Body of pancreas (tissue), 4 donors: ENCODE measurements at places on chromosomes 16 and 17.
A peak's percentile ranks its signal among the peaks of the same experiment; 100 is the strongest.

- DNase-seq: no peak
- no peaks in the 10 kb centered on the region for H3K4me1 ChIP-seq
- H3K27me3 ChIP-seq: no peaks in the 10 kb centered on the region
- no peak overlapping the region for H3K27ac ChIP-seq
- H3K36me3 ChIP-seq: no peaks in the 10 kb centered on the region
Observed at GRCh38 chr17:11304568-11304967, 63.6 kb downstream of the SHISA6 start.

- H3K4me3 ChIP-seq: no peak overlapping the region
- no peaks in the 10 kb centered on the region for H3K36me3 ChIP-seq
- peaks cover 17% of the 10 kb centered on the region for H3K4me1 ChIP-seq
- DNase-seq: no peak
Observed at GRCh38 chr16:85327731-85328675, 215.7 kb upstream of the CIBAR2 start.

- DNase-seq: no peak
- no peak overlapping the region for H3K4me3 ChIP-seq
- no peaks in the 10 kb centered on the region for H3K27me3 ChIP-seq
- H3K4me1 ChIP-seq: no peaks in the 10 kb centered on the region
- no peaks in the 10 kb centered on the region for H3K36me3 ChIP-seq
Observed at GRCh38 chr17:51651513-51652298, 391.4 kb downstream of the UTP18 start.

DNA sequence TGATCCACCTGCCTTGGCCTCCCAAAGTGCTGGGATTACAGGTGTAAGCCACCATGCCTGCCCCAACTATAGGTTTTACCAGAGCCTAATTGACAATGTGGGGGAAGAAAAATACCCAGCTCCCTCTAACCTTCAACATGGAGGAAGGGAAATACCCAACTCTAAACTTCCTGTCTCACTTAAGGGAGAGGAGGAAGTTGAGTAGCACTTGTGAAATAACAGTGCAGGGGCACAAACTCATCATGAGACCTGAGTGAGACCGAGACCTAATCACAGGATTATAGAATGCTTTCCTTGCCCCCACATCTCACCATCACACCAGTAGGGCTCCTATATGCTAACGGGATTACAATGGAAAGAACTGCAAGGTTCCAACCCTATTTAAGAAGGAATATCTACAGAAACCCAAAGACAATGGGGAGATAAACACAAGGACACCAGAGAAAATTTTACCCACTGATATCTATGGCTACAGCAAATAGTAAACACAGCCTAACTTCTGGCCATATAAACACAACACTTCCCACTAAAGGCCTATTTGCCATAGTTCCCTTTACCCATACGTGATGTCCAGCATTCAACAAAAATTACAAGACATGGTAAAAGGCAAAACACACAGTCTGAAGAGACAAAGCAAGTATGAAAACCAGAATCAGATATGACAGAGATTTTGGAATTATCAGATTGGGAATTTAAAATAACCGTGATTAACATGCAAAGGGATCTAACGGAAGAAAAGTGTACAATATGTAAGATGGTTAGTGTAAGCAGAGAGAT lies 26.9 kb downstream of the OR3A1 start:
- H3K36me3 ChIP-seq: no peaks in the 10 kb centered on the region
- no peak overlapping the region for H3K4me3 ChIP-seq
- H3K27me3 ChIP-seq: no peaks in the 10 kb centered on the region
- no peak overlapping the region for H3K27ac ChIP-seq

DNA sequence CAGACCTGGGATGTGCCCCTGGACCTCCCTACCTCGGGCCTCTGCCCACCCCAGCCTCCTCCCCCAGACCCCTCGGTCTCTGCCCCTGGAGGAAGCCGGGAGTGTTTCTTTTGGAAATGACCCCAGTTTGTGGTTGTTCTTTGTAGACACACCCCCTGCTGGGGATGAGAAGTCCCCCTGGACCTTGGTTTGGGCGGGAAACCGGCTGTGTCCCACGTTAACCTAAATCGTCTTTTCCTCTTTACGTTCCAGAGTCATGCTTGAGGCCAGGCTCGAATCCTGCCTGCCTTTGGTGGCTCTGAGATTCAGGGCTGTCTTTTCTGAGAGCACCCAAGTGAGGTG lies 116.6 kb downstream of the METRNL start:
- no peaks in the 10 kb centered on the region for H3K4me1 ChIP-seq
- peak; percentile 4 for DNase-seq
- H3K27me3 ChIP-seq: no peaks in the 10 kb centered on the region
- no peak overlapping the region for H3K27ac ChIP-seq

GRCh38 chr16:58187092-58187491 lies 10.8 kb downstream of the CSNK2A2 start:
- peaks cover 4% of the 10 kb centered on the region for H3K36me3 ChIP-seq
- H3K27ac ChIP-seq: no peak overlapping the region
- no peaks in the 10 kb centered on the region for H3K27me3 ChIP-seq
- H3K4me1 ChIP-seq: no peaks in the 10 kb centered on the region
- DNase-seq: no peak

DNA sequence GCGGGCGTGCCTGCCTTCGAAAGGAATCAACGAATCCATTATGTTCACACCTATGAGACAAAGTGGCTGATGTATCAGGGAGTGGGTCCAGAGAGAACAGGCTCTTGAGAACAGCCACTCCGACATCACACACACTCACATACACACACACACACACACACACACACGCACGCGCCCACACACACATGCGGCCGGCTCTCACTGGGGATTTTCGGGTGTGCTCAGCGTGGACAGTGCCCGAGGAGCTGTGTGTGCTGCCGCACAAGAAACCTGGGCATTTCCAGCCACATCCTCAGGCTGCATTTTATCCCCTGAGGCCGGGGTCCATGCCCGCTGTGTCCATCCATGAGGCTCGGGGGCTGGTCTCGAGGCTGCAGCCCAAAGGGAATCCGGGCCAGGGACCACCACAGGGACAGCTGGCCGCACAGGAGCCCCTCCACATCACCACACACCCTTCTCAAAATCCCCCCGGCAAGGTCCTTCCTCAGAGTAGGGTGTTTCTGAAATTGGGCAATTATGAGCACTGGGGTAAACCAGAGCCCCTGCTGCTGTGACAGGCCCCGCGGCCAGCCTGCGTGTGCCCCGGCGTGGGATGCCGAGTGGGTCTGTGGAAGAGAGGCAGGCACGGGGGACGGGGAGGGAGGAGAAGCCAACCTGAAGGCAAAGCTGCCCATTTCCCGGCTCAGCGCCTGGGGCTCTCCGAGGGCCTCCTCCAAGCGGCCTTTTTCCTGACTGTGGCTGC lies 24.8 kb downstream of the MRM3 start:
- no peak overlapping the region for H3K27ac ChIP-seq
- DNase-seq: no peak
- H3K4me3 ChIP-seq: no peak overlapping the region
- H3K27me3 ChIP-seq: no peaks in the 10 kb centered on the region
- peaks cover 28% of the 10 kb centered on the region for H3K4me1 ChIP-seq

GRCh38 chr17:58960068-58960467 lies 146.6 kb downstream of the TRIM37 start:
- H3K27ac ChIP-seq: no peak overlapping the region
- DNase-seq: peak; percentile 28
- no peak overlapping the region for H3K4me3 ChIP-seq
- H3K4me1 ChIP-seq: peaks cover 6% of the 10 kb centered on the region

DNA sequence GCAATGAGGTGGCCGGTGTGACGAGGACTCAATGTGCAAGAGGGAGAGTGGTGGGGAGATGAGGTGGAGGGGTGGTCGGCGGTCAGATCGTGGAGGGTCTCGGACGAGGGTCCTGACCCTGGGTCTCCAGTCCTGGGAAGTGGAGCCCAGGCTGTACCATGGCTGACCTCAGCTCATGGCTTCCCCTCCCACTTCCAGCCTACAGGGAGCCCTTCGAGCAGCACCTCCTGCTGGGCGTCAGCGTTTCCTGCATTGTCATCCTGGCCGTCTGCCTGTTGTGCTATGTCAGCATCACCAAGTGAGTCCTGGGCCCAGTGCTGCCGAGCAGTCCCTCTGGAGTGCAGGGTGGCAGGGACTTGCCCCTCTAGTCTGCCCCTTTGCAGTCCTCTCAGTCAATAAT lies 41.8 kb downstream of the IL4R start:
- H3K27me3 ChIP-seq: no peaks in the 10 kb centered on the region
- no peaks in the 10 kb centered on the region for H3K4me1 ChIP-seq
- peaks cover 24% of the 10 kb centered on the region for H3K36me3 ChIP-seq
- no peak overlapping the region for H3K27ac ChIP-seq

DNA sequence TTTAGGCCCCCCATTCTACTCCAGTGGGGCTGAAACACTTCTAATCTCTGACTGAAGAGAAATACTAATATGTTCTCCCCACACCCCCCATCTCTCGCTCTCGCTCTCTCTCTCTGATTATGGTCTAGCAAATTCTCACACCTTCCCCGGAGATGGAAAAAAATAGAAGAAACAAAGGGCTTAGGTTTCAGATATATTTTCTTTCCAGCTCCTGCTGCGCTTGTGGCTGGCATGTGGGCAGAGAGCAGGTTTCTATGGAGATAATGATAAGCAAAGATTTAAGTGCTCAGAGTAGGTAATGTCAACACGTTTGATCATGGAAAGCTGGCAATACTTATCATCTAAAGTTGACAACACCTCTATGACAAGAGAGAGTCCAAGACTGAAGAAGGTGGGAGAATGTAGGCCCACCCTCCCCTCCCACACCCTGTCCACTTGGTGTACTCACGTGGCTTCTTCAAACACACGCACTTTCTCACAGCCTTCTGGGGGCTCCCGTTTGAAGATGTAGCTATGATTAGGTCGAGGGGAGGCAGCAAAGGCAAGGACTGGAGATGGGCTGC lies 8.0 kb upstream of the SLC35B1 start:
- DNase-seq: no peak
- H3K4me1 ChIP-seq: peaks cover 33% of the 10 kb centered on the region
- H3K27ac ChIP-seq: peak overlapping the region; percentile 51
- H3K36me3 ChIP-seq: peaks cover 9% of the 10 kb centered on the region

DNA sequence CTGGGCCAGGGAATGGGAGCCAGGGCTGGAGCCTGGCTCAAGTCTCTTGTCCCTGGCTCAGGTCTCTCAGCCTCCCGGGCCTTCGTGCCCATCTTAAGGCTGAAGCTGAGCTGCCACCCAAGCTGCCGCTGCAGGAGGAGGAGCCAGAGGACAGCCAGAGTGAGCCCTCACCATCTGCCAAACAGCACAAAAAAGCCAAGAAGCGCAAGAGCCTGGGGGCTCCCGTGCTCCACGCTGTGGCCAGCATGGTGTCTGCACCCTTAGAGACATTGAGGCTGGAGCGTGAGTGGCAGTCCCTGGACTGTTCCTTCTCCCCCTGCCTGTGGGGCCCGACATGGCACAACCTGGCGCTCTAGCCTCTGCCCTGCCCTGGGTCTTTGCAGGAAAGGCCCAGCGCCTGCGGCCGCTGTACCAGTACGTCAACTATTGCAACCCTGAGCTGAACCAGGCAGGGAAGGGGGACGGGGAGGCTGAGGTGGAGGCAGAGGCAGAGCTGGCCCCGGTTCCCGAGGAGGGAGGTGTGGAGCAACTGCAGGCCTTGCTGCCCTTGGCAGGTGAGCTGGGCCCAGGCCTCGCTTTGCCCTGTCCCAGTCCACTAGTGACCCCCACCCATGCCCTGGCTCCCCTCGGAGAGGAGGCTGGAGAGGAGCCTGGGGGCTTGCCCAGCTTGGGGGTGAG lies 1.3 kb downstream of the C16orf86 start:
- peak overlapping the region; percentile 92 for H3K27ac ChIP-seq
- no peak overlapping the region for H3K4me3 ChIP-seq
- no peaks in the 10 kb centered on the region for H3K27me3 ChIP-seq
- H3K36me3 ChIP-seq: no peaks in the 10 kb centered on the region

- no peak overlapping the region for H3K4me3 ChIP-seq
- no peak overlapping the region for H3K27ac ChIP-seq
- no peaks in the 10 kb centered on the region for H3K27me3 ChIP-seq
- DNase-seq: peak; percentile 80
- H3K4me1 ChIP-seq: peaks cover 3% of the 10 kb centered on the region
- H3K36me3 ChIP-seq: no peaks in the 10 kb centered on the region
Observed at GRCh38 chr17:10646392-10646990, 10.6 kb downstream of the MYH3 start.

GRCh38 chr17:39921323-39921722 lies 2.9 kb upstream of the GSDMB start:
- no peaks in the 10 kb centered on the region for H3K27me3 ChIP-seq
- DNase-seq: no peak
- H3K27ac ChIP-seq: no peak overlapping the region
- peaks cover 17% of the 10 kb centered on the region for H3K4me1 ChIP-seq
- no peak overlapping the region for H3K4me3 ChIP-seq

GRCh38 chr16:27113341-27113841 lies 46.7 kb downstream of the C16orf82 start:
- no peak overlapping the region for H3K27ac ChIP-seq
- DNase-seq: no peak
- no peaks in the 10 kb centered on the region for H3K36me3 ChIP-seq
- H3K27me3 ChIP-seq: peaks cover 4% of the 10 kb centered on the region
- H3K4me1 ChIP-seq: peaks cover 8% of the 10 kb centered on the region

DNA sequence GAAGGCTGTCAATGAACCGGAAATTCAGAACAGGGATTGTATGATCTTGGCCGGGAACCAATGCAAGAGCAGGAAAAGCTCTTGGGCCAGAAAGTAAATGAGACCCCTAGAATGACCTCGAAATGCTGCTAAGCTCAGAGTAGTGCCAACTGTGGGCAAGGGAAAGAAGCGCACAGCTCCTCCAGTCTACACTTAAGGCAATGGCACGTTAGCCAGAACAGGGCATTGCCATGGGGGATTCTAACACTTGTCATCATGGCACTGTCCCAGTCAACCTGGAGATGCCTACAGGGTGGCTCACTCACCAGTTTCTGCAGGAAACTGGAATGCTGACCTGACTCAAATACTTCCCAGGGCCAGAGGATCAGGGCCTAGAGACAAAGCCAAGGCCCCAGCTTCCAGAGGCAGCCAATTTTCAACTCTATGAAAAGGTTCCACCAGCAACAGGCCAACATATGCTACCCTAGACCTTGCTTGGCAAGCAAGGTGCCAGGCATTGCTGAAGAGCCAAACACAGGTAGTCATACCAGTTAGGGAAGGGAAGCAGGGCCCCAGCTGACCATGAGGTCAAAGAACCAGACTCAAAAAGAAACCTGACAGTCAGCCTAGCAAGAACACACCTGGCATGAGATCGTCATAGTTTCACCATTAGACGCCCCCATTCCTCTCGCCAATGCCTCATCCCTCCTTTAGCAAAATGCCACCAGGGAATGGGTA lies 34.9 kb downstream of the ARHGAP17 start:
- no peaks in the 10 kb centered on the region for H3K36me3 ChIP-seq
- no peaks in the 10 kb centered on the region for H3K4me1 ChIP-seq
- no peak for DNase-seq

DNA sequence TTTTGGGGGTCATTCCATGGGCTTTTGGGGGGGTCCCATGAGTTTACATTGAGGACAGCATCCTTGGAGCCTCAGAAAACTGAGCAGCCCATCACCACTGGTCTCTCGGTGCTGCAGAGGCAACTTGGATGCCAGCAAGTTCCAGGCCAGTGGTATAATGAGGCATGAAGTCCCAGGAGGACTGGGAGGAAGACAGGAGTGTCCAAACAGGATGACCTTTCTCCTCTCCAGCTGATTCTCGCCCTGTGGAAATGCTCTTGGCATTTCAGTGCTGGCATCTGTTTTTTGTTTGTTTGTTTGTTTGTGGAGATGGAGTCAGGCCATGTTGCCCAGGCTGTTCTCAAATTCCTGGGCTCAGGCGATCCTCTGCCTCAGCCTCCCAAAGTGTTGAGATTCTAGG lies 347.6 kb downstream of the SNX29 start:
- no peaks in the 10 kb centered on the region for H3K4me1 ChIP-seq
- H3K4me3 ChIP-seq: no peak overlapping the region
- H3K36me3 ChIP-seq: no peaks in the 10 kb centered on the region
- no peaks in the 10 kb centered on the region for H3K27me3 ChIP-seq
- DNase-seq: no peak

- peaks cover 13% of the 10 kb centered on the region for H3K4me1 ChIP-seq
- DNase-seq: no peak
- H3K4me3 ChIP-seq: peak within 1 kb of the TSS; percentile 5
- no peaks in the 10 kb centered on the region for H3K36me3 ChIP-seq
- no peak within 1 kb of the TSS for H3K27ac ChIP-seq
Observed at GRCh38 chr16:28878083-28878926, at the start of gene ATP2A1. Gene ATP2A1, plus strand, starts transcription at chr16:28878488. Its CDS starts 184 bp downstream, at chr16:28878672.
